ENCODE measurements at places on chromosomes 5 and 9.
A peak's percentile ranks its signal among the peaks of the same experiment; 100 is the strongest.

GRCh38 chr9:77807281-77807683, 159.2 kb upstream of the GNA14 start:
- no peak for DNase-seq

DNA sequence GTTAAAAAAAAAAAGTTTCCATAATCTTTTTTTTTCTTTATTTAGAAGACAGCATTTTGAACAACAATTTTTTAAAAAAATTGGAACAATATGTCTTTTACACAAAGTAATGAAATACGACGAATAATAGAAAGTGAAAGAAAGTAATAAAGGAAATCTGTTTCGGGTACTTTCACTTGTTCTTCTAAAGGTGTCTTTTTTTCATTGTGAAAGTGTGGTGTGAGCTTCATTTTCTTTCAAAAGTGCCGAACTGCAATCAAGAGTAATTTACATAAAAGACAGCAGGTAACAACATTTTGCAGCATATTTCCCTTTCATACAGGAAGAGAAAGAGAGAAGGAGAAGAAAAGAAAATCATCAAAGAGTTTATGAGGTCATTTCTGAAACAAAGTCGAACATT, 159.7 kb upstream of the CDH12 start:
- DNase-seq: no peak

- DNase-seq: no peak
Observed at GRCh38 chr5:34844999-34845398, 6.0 kb downstream of the TTC23L start.

DNA sequence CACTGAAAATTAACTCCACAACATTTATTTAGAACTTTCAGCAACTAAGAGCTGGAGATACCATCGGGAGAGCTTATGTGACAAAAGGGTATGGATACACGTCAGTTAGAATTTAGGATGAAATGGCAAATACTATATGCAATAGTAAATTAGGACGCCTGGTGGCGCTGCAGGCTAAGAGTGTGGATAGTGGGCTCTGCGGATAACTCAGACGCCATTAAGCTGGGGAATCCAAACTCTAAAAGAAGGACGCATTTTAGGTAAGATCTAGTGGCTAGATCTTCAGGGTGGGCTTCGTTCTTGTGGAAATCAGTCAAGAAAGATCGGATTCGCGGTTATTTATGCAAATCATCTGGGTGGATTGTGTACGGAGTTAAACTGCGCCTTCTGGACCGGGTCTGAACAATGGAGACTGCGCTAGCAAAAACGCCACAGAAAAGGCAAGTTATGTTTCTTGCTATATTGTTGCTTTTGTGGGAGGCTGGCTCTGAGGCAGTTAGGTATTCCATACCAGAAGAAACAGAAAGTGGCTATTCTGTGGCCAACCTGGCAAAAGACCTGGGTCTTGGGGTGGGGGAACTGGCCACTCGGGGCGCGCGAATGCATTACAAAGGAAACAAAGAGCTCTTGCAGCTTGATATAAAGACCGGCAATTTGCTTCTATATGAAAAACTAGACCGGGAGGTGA, at the start of gene PCDHB5:
Gene PCDHB5, plus strand, starts transcription at position 177 of the 688 bp plus-strand sequence. Its CDS starts 229 bp downstream, at position 406.
- DNase-seq: no peak

DNA sequence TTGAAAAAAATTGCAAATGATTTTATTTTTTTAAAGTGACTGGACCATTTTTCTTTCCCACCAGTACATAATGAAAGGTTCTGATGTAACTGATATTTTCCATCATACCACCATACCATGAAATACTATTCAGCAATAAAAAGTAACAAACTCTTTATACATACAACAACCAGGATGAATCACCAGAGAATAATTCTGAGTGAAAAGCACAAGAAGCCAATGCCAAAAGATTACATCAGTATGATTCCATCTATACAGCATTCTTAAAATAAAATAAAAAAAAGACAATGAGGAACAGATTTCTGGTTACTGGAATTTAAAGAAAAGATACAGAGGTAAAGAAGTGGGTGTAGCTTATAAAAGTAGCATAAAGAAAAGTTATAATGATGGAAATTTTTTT, 423.7 kb upstream of the ST8SIA4 start:
- no peak for DNase-seq

- DNase-seq: no peak
Observed at GRCh38 chr9:88972401-88972800, 18.9 kb upstream of the S1PR3 start.

GRCh38 chr9:123940721-123941523, 11.0 kb upstream of the DENND1A start:
- DNase-seq: no peak

DNA sequence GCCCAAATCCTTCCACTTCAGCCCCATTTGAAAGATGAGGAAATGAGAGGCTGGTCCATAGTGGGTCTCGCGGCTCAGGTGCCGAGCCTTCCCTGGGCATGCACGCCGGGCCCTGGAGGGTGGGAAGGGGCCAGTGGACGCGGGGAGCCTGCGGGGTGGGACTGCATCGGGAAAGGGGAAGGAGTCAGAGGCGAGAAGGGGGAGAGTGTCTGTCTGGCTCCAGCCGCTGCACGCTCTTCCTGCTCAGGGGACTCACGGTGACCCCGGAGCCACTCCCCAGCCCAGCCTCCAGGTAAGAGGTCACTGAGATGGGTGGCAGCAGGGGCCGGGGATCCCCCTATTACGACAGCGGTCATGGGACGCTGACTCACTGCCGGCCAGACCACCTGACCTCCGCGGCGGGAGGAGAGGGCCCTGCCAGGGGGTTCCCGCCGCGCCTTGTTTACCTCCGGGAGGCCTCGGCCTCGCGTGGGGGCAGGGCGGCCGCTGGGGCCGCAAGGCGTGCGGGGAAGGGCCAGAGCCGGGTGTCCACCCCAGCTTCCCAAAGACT, 1.9 kb upstream of the SQSTM1 start:
- peak; percentile 89 for DNase-seq

- DNase-seq: no peak
Observed at GRCh38 chr5:119280380-119280779, 75.4 kb upstream of the TNFAIP8 start.

GRCh38 chr9:4155221-4156026, 144.4 kb downstream of the GLIS3 start:
- no peak for DNase-seq
